ENCODE measurements at places on chromosomes 5 and 9. TPM values are rescaled to one million over a fixed set of nuclear protein-coding genes. Genes with fewer than 3 reads are reported as not detected.

DNA sequence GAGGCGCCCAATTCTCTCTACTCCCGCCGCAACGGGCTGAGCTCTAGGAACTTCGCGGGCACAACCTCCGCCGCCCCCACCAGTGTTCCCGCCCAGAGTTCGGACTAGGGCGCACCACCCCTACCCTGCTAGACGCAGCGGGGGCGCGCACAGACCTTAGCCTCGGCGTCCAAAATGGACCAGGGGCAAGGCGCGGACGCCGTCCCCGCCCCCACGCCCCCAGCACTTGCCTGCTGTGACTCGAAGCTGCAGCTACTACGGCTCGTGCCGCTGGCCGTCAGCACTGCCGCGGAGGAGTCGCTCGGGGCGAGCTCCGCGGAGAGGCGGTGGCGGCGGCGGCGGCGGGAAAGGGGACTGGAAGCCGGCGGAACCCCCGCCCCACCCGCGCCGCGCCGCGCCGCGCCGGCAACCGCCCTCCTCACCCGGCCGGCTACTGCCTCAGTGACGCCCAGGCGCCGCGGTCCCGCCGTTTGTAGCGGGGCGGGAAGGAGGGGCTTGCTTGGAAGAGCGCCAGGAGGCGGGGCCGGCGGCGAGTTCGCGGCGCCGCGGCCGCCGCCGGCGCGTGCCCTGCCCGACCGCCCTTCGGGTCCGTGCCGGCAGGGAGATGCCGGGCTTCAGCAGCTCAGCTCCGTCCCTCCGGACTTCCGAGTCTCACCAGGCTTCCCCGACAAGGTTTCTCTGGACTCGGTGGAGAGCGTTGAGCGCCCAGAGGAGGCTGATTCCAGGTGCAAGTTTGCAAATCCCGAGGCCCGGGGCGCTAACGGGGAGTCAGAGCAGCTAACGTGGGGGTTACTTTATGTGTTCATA lies 4.5 kb downstream of the ELAVL2 start:
- DNase-seq = peak; percentile 26

- DNase-seq = no peak
These were observed 11.2 kb downstream of the MRPS27 start for GRCh38 chr5:72308853-72309191.

- DNase-seq = no peak
These were observed 22.3 kb downstream of the C1QTNF2 start for GRCh38 chr5:160348080-160348479.

- no peak for DNase-seq
These were observed 43.2 kb downstream of the ADAMTS12 start for GRCh38 chr5:33848554-33848953.

DNA sequence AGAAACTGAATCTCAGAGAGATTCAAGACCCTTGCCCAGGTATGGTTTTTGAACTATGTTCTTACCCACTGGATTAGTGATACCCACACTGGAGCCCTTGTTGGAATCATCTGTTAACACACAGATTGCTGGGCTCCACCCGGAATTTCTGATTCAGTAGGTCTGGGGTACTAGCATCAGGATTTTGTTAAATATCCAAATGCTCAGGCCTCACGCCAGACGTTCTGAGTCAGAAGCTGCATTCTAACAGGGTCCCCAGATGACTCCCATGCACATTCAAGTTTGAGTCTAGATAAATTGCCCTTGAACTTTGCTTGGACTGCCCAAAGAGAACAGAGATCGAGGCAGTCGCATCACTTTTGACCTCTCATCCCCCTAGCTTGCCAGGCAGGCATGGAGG lies 182.0 kb upstream of the WWC1 start:
- DNase-seq = no peak

DNA sequence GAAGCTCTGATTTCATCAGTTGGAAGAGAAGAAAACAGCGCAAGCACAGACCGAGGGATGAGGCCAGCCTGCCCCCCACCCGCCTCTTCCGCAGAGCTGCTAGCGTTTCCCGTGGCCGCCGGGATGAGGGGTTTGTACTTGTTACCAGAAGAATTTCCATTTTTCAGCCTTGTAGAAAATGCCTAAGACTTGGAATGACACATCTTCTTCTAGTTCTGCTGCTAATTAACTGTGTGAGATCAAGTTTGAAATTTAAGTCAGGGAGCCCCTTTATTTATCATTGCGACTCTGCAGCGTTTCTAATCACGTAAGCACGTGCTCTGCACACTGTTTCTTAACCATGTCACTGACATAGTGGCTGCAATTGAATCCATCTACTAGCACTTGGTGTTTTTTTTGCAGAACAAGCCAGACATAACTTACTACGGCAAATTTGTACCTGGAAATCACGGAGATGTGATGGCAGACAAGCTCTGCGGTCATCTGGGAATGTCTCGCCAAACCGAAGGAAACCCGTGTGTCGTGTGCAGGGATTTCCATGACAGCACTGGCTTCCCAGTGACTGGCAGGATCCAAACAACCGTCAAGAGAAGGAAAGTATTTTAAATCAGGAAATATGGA lies 41.8 kb upstream of the ROR2 start:
- DNase-seq = no peak

- no peak for DNase-seq
These were observed 44.7 kb upstream of the IL17B start for GRCh38 chr5:149423794-149424268.

- DNase-seq = no peak
These were observed 38.4 kb downstream of the NACC2 start for GRCh38 chr9:136056546-136057235.

DNA sequence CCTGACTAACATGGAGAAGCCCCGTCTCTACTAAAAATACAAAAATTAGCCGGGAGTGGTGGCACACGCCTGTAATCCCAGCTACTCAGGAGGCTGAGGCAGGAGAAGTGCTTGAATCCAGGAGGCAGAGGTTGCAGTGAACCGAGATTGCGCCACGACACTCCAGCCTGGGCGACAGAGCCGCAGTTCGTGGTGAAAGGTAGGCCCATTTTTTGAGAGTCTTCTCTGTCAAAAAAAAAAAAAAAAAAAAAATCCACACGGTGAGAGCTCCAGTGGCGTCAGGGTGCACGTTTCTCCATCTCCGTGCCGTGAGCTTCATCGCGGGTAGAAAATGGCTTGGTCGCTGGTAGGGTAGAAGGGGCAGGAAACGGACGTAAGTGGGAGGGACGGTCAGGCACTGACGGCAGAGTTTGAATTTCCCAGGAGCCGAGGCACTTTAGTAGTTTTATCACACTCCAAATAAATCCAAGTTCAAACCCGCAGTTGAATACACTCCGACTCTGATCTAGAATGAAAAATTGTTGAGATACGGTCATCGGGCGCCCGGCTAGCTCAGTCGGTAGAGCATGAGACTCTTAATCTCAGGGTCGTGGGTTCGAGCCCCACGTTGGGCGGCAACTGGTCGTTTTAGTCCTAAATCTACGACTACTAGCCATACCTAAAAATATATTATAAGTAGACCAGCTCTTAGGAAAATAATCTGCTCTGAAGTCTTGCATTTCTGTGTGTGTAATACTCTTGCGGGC lies 2.4 kb upstream of the TRIM7 start:
- DNase-seq = peak; percentile 80

- DNase-seq = no peak
These were observed 200.9 kb upstream of the MSX2 start for GRCh38 chr5:174523311-174524071.

- DNase-seq = no peak
These were observed 518.2 kb upstream of the TLE4 start for GRCh38 chr9:79053598-79053997.

GRCh38 chr5:32092938-32093812 lies 80.9 kb downstream of the GOLPH3 start:
- DNase-seq = peak; percentile 54

DNA sequence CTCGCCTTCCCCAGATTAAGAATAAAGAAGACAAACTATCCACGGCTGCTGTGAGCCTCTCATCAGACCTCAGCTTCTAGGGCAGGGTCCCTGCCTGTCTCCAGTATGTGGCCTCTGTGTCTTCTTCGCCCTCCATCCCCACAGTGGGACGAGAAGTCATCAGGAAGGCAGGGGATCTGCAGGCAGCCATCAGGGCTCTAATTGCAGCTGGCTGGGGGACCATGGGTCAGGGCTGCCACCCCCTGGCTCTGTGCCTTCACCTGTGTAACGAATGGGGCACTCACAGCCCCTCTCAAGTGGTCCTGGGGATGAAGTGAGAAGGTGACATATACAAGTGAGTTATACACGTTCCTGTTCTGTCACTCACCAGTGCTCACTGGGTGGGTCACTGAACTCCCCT lies 139.8 kb downstream of the KCNIP1 start:
- no peak for DNase-seq

GRCh38 chr5:158911693-158912363 lies 187.9 kb downstream of the EBF1 start:
- DNase-seq = no peak

GRCh38 chr5:79750611-79751510 lies 61.2 kb downstream of the CMYA5 start:
- no peak for DNase-seq

GRCh38 chr5:149288436-149288835 lies 16.8 kb downstream of the AFAP1L1 start:
- DNase-seq = no peak

DNA sequence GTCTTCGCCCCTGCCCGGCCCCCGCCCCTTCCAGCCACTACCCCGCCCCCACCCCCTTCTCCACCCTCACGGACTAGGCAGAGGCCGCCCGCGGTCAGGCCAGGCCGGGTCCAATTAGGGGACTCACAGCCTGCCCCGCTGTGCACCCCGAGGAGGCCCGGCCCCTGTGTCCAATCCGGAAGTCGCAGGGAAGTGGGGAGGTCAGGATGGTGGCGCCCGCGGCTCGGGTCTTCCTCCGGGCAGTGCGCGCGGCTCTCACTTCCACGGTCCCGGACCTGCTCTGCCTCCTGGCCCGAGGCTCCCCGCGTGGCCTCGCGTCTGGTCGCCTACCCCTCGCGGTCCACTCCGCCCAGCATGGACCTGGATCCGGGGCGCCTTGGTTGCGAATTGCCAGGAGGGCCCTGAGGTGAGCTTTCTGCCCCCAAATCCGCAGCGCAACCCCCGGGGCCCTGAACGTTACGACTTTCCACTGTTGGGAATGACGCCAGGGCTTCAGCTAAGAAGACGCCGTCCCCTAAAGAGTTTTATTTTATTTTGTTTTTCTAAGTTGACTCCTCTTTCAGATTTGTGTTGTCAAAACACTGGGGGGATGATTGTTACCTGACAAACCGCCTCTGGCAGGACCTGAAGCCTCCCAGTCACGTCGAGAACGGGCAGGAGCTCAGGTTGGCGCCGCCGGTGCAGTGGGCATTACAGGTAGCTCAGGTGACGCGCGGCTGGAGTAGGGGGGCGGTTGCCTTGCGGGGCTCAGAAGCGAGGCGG lies 763 bp upstream of the IRX2 start:
- no peak for DNase-seq

DNA sequence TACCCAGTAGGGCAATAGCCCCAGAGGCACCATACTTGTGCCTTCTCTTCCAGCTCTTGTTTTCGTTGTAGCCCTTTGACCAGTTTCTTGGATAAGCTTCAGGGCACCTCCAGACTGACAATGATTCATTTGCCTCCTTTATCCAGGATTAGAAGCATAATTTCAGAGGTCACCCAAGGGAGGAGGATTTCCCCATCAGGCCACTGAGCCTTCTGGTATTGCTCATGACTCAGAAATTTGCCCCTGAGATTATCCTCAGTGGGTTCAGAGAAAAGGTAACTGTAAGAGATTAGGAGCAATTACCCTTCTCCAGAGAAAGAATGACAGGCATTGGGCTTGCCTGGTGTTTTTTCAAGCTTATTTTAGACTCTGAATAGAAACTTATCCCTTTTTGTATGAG lies 147.9 kb downstream of the MSX2 start:
- DNase-seq = no peak

- DNase-seq = no peak
These were observed 90.4 kb upstream of the ANKRD55 start for GRCh38 chr5:56323505-56323904.

DNA sequence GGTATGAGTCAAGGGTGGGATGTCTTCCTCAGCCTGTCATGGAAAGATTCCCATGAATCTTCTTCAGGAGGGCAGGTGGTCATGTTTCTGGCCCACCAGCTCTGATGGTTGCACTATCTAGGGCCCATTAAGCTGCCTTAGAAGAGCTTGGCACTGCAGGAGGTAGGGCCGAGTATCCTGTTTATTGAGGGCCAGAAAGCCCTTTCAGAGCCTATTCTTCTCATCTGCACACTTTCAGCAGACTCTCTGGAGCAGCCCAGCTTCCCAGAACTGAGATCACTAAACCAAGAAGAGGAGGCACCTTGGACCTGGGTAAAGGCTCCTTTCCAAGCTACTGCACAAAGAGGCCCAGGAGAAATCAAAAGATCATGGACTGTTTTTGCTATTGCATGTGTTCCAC lies 146.5 kb downstream of the MTX3 start:
- no peak for DNase-seq

GRCh38 chr5:122195802-122196394 lies 66.6 kb downstream of the ZNF474 start:
- DNase-seq = no peak

DNA sequence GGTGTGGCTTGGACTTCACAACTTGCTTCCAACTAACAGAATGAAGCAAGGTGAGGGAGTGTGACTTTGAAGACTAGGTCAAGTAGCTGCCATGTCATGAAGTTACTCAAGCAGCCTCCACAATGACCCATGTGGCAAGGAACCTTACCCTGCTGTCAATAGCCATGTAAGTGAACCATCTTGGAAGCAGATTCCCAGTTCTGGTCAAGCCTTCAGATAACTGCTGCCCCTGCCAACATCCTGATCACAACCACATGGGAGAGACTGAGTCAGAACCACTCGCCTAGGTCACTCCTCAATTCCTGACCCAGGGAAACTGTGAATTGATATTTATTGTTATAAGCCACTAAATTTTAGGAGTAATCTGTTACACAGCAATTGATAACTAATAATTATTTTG lies 10.9 kb downstream of the ZCCHC10 start:
- DNase-seq = no peak

The ORM2 gene
- total RNA-seq = not detected

The EGFLAM gene
- total RNA-seq = not detected

The RAI14 gene
- total RNA-seq = 16.4 TPM

The WNK2 gene
- total RNA-seq = 133 TPM

The SHOC1 gene
- not detected for total RNA-seq

The ZBTB34 gene
- total RNA-seq = 6.0 TPM

The GBA2 gene
- total RNA-seq = 260 TPM

The TSSK1B gene
- total RNA-seq = not detected

The HACD4 gene
- total RNA-seq = 2.0 TPM

The BTNL3 gene
- 47.6 TPM for total RNA-seq

The ANKRD34B gene
- total RNA-seq = not detected

The SLC9A3 gene
- 223 TPM for total RNA-seq

Measured in transverse colon (tissue), 4 donors.